ENCODE measurements at places on chromosomes 16 and 17. TPM values are rescaled to one million over a fixed set of nuclear protein-coding genes. Genes with fewer than 3 reads are reported as not detected.

GRCh38 chr17:59287452-59287851, 44.0 kb upstream of the YPEL2 start:
- DNase-seq = no peak

DNA sequence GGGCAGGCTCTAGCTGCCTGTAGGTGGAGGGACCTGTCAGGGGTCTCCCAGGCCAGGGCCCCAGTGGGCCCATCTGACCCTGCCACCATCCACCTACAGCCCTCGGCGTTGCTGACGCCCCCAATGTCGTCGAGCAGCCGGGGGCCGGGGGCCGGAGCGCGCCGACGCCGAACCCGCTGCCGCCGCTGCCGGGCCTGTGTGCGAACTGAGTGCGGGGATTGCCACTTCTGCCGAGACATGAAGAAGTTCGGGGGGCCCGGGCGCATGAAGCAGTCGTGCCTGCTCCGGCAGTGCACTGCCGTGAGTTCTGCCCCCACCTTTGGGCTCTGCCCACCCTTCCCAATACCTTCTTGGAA, 2.2 kb downstream of the FBXL19 start:
- no peak for DNase-seq

GRCh38 chr17:72850410-72851118, 241.9 kb downstream of the SLC39A11 start:
- DNase-seq = no peak

DNA sequence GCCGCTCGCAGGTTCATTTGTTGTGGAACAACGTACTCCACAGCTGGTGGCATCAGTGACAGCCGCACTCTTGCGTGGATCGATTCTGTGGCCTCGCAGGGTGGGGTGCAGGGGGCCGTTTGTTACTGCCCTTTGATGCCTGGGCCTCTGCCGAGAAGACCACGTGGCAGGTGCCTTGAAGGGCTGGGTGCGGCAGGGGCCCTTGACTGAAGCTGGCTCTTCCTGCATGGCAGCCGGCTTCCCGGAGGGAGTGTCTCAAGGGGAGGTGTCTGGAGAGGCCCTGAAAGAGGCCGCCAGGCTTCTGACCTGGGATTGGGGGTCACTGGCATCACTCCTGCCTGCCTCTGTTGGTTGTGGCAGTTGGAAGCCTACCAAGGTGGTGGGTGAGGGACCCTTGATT, 43.8 kb downstream of the TBCD start:
- no peak for DNase-seq

DNA sequence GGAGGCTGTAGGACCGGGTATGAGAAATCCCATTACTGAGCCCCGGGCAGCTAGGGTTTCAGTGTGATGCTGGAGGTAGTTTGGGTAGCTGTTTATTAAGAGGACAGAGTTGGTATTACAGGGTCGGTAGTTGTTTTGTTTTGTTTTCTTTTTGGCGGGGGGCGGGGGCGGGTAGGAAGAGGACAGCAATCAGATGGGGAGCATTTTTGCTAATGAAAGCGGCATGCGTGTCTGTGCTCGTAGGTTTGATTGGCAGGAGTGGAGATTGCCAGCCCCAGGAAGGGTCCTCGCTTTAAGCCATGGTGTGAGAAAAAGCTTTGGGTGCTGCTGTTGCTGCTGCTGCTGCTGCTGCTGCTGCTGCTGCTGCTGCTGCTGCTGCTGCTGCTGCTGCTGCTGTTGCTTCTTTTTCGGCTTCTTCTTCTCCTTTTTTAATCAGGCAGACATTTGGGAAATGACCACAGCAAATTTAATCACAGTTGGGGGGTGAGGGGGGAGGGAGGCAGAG, 498.5 kb upstream of the ZFHX3 start:
- DNase-seq = no peak

- no peak for DNase-seq
Measured at GRCh38 chr17:27217631-27218030, 76.3 kb upstream of the WSB1 start.

GRCh38 chr16:88499836-88500251, 46.8 kb downstream of the ZFPM1 start:
- no peak for DNase-seq

GRCh38 chr17:50806141-50806643, 29.2 kb upstream of the WFIKKN2 start:
- no peak for DNase-seq

DNA sequence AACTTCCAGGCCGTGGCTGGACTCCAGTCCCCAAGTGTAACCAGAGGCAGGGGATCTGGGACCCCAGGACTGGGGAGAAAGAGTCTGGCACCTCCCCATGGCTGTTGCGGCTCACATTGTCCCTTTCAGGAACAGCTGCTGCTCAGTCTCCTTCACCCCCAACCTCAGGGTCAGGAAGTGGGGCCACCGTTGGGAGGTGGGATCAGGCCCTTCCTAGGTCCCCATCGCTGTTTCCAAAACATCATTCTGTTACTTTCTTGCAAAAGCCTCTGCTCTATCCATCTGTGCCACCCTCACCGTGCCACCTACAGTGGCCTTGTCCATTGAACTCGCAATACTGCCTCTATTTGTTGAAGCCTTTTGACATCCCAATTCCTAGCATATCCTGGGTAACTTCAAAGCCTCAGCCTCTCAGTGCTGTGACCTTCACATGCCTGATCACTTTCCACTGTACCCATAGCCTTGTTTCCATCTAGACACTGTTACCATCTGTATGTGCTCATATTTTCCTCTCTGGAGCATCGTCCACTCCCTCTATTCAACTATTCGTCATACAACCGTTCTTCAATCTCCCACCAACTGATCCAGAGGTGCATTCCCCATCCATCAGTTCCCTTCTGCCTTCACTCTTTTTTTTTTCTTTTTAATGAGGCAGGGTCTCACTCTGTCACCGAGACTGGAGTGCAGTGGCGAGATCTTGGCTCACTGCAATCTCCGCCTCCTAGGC, 15.0 kb upstream of the SRCIN1 start:
- DNase-seq = no peak

DNA sequence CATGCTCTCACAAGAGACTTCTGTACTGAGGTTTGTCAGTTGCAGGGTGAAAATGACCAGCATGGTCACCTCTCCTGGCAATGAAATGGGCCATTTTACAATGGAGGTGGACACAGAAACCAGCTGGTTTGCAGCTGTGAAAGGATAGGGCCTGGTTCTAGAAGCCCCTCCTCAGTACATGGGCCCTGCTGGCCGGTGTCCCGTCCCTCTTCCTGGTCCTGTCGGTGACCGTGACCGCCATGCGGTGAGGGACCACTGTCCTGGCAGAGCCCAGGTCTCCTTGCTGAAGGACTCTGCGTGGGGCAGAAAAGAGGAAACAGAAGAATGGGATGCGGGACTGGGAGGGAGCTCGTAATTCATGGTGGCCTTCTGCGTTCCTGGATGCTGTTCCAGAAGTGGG, 76.0 kb upstream of the ZNF423 start:
- DNase-seq = no peak

DNA sequence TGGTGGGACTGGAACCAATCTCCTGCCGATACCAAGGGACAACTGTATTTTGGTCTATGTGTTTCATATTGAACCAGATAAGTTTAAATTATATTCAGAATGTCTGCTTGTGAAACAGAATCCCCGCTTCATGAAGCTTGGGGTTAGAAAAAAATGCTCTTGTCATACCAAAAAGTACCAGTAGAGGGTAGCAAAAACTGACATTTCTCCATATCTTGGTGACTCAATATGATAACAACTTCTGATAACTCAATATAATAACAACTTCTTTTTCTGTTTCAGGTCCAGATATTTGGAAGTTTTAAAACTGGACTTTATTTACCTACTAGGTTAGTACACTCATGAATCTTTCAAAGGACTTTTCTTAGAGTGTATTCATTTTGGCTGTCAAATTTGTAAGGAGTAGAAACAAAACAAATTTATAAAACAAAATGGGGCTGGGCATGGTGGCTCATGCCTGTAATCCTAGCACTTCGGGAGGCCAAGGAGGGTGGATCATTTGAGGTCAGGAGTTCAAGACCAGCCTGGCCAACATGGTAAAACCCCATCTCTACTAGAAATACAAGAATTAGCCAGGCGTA, 52.3 kb upstream of the ADCY7 start:
- peak; percentile 52 for DNase-seq

KRTAP9-2 gene
- polyA plus RNA-seq = not detected

NQO1 gene
- 16.9 TPM for polyA plus RNA-seq

TBX6 gene
- polyA plus RNA-seq = 1.4 TPM

ALDH3A1 gene
- polyA plus RNA-seq = 1.6 TPM

ITGAL gene
- polyA plus RNA-seq = 3.8 TPM

KRTAP2-3 gene
- not detected for polyA plus RNA-seq

EMP2 gene
- polyA plus RNA-seq = 17.0 TPM

Measured in large intestine (tissue), 12 donors.